ENCODE measurements at places on chromosomes 6 and 20.

GRCh38 chr6:99993146-99993532 lies 884 bp downstream of the MCHR2 start:
- no peak for DNase-seq

DNA sequence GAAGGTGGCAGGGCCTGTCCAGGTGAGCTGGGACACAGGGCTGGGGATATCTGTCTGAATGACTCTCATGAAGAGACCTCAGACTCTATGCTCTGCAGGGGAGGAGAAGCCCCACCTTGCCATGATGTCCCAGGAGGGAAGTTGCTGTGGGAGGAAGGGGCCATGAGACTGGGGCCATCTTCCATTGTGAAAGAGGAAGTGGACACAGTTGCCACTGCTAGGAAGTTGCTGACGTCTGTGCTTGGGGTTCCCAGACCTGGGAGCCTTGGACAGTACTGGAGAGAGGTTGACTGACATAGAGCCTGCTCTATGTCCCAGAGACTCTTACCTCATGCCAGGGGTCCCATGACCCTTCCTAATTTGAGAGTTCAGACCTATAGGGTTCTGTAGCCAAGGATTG lies 24.5 kb downstream of the SIRPB1 start:
- no peak for DNase-seq

- no peak for DNase-seq
Measured at GRCh38 chr6:71545905-71546304, 257.3 kb downstream of the OGFRL1 start.

- DNase-seq: no peak
Measured at GRCh38 chr6:44237813-44238433, 9.0 kb upstream of the HSP90AB1 start.

DNA sequence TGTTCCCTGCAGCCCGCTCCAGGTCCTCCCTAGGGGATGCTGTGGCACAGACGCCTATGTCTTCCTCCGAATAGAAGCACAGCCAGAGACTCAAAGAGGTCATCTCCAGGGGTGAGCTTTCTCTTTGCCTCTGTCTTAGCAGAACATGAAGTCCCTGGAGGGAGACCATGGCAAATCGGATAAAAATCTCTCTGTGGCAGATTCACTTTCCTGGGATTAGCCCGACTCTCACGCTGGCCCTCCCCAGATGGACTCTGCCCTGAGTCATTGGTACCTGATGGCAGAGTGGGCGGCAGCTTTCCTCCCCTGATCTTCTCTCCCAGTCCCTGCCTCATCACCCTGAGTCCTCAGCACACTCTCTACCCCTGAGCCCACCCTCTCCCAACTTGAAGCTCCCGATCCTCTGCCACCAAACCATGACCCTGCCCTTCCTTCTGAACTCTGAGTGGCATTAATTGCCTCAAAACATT lies 58.0 kb upstream of the CCDC167 start:
- no peak for DNase-seq

GRCh38 chr6:111555036-111555435 lies 50.6 kb downstream of the TRAF3IP2 start:
- peak; percentile 65 for DNase-seq

DNA sequence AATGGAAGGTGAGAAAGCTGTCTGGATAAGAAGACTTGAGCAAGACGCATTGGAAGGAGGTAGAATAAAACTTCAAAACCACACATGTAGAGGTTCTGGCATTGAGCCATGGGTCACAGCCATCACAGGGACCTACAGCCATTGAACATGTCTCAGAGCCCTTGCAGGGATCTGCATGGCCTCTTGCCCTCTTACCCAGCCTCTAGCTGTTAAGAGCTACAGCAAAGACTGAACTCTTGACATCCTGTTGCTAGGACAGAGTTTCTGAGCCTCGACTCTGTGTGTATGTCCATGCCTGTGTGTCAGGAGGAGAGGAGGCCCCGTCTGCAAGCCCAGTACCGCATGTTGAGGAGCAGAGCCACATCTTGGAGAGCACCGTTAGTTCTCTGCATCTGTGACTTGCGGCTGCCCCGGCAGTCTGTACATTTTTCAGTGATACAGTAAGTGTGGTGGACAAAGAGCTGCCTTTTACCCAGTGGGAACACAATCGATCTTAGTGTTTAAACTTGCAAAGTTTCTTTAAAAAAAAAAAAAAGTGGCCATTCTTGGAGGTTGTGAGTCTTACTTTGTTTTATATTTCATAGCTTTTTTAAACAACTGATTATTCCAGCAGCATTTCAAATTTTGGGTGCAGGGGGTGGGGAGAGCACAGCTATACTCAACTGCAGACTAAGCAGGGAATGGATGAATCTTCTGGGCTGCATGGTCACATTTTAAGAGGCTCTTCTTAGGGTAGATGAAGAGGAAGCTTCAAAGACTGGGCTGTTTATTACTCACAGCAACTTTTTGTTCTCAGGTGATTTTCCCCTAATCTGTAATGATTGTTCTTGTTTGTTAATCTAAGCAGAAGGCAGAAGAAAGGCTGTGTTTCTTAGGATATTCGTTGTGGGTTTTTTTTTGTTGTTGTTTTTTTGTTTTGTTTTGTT lies 88.5 kb downstream of the TBC1D7 start:
- DNase-seq: no peak

DNA sequence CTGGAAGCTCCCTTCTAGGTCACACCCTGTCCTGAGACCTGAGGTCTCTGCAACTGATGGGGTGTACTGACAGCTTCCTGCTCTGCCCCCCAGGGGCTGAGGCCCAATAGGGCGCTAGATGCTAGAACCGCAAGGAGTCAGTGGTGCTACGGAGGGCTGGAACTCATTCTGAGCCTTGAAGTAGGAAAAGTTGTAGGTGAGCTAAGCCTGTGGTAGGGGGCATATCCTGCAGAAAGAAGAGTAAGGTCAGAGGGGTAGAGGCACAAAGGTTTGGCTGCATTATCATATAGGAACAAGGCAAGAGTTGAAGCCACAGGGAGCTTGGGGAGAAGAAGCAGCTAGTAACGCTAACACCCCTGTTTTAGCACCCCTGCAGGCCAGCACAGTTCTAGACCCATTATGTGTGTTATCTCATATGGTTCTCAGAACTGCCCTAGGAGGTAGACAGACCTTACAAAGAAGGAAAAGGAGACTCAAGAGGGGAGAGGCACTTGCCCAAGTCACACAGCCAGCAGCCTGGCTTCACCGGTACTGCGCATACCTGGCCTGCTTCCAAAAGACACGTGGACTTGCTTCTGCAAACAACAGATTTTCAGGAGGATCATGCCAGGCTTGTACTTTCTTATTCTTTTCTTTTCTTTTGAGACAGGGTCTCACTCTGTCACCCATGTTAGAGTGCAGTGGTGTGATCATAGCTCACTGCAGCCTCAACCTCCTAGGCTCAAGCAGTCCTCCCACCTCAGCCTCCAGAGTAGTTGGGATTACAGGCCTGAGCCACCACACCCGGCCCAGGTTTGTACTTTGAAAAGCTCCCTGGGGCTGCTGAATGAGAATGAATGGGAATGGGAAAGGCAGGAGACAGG lies 156.1 kb downstream of the MRPL14 start:
- no peak for DNase-seq

Measured in fibroblast of the conjunctiva (primary cell).